ENCODE measurements at places on chromosomes 3 and 15. TPM values are rescaled to one million over a fixed set of nuclear protein-coding genes. Genes with fewer than 3 reads are reported as not detected.

ATP13A5 gene
- 0.60 TPM for polyA plus RNA-seq

PIGZ gene
- 1.3 TPM for polyA plus RNA-seq

- DNase-seq, result no peak
These were observed 38.0 kb upstream of the XCR1 start for GRCh38 chr3:46065294-46065705.

DNA sequence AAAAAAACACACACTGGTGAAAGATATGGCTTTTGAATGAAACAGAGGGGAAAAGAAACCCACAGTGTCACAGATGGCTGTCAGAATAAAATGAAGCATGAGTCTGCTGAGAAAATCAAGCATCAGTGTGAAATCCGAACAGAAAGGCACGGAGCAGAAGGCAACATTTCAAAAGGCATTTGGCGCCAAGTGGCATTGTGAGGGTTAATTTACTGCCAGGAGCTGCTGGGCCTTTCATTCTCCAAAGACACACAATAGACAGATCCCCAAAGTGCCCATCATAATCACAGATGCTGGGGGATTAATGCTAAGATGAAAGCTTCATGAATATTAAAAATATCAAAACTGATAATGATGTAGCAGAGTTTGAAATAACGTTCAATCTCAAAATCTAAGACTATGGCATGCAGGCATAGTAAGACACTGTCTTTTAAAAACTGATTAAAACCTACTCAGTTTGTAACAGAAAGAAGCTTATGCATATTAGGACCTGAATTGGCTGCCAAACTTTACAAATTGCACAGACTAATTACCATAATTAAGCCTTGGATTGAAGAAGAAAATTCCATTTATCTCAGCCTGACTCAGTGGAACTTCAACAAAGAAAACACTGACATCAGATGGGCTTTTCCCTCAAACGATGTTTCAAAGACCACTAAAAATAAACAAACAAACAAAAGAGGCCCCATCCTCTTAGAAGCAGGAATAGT is 589.2 kb downstream of the ROBO1 start:
- DNase-seq, result no peak

GRCh38 chr3:118907909-118908308 is 126.7 kb downstream of the IGSF11 start:
- no peak for DNase-seq

Measured in right lung (tissue), 10 donors.